Endothelial cell of coronary artery (primary cell): ENCODE measurements at places on chromosomes 16 and 17. TPM values are rescaled to one million over a fixed set of nuclear protein-coding genes. Genes with fewer than 3 reads are reported as not detected.

The ZG16B gene
- 0.09 and 1.9 TPM in 2 replicates for total RNA-seq

The MYH1 gene
- total RNA-seq: not detected in 2 replicates

The DHRS7C gene
- not detected in 2 replicates for total RNA-seq

The HS3ST3A1 gene
- 0.18 TPM in 1 of 2 replicates, not detected in the other for total RNA-seq

The KRT10 gene
- total RNA-seq: 2.7 and 4.0 TPM in 2 replicates

The ZG16 gene
- total RNA-seq: not detected in 2 replicates

The RAP1GAP2 gene
- 0.18 and 0.75 TPM in 2 replicates for total RNA-seq

The AXIN2 gene
- 2.3 and 4.9 TPM in 2 replicates for total RNA-seq

The CCDC144A gene
- total RNA-seq: 1.2 and 27.3 TPM in 2 replicates

The SARM1 gene
- 3.8 and 4.0 TPM in 2 replicates for total RNA-seq

The SLFN11 gene
- total RNA-seq: 70.8 and 79.1 TPM in 2 replicates

The SLC12A3 gene
- total RNA-seq: not detected in 2 replicates

The CD300A gene
- not detected in 2 replicates for total RNA-seq

The TAT gene
- not detected in 2 replicates for total RNA-seq
